Mucosa of descending colon (tissue), 3 donors: ENCODE measurements at places on chromosomes 5 and 9.

DNA sequence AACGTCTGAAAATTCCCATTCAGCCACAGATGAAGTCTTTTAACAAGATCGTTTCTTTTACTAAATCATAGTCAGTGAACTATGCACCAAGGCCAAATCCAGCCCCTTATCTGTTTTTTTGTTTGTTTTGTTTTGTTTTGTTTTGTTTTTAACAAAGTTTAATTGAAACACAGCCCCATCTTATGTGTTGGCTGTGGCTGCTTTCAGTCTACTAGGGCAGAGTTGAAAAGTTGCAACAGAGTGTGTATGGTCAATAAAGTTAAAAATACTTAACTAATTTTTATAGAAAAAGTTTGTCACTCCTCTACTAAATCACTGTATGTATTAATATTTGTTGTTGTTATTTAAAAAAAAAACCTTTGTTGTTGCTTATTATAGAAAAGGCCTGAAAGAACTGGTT lies 137.1 kb downstream of the CAAP1 start:
- DNase-seq = no peak

GRCh38 chr5:28499766-28500290 lies 1461.4 kb upstream of the CDH9 start:
- no peak for DNase-seq

GRCh38 chr5:53200306-53200705 lies 90.7 kb upstream of the MOCS2 start:
- no peak for DNase-seq

GRCh38 chr5:164234321-164234720 lies 728.9 kb downstream of the MAT2B start:
- DNase-seq = no peak

DNA sequence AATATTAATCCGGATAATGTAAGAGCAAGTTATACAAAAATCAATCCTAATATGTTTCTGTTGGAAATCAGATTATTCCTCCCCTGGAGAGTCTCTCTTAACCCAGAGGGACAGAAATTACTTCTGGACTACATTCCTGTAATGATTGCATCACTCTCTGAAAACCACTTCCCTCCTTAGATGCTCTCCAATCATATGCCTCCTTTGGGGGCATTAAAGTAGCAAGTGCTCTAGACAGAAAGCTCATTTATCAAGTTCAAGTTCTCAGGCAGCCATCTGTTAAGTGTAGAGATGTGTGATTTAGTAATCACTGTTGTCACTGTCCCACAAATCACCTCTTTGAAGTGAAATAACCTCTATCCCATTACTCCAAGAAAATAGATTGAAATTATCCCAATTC lies 247.1 kb downstream of the SLCO4C1 start:
- DNase-seq = no peak

- peak; percentile 14 for DNase-seq
Observed at GRCh38 chr9:16100537-16101091, 547.8 kb downstream of the CCDC171 start.

GRCh38 chr5:37552161-37552560 lies 173.0 kb downstream of the WDR70 start:
- no peak for DNase-seq

DNA sequence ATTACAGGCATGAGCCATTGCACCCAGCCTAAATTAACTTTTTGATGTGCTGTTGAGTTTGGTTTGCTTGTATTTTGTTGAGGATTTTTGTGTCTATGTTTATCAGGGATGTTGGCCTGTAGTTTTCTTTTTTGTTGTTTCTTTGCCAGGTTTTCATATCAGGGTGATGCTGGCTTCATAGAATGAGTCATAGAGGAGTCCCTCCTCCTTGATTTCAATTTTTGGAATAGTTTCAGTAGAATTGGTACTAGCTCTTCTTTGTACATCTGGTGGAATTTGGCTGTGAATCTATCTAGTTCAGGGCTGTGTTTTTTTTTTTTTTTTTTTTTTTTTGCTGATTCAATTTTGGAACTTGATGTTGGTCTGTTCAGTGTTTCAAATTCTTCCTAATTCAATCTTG lies 1164.3 kb upstream of the DMAC1 start:
- no peak for DNase-seq

GRCh38 chr9:33742519-33742918 lies 52.8 kb upstream of the PRSS3 start:
- no peak for DNase-seq

DNA sequence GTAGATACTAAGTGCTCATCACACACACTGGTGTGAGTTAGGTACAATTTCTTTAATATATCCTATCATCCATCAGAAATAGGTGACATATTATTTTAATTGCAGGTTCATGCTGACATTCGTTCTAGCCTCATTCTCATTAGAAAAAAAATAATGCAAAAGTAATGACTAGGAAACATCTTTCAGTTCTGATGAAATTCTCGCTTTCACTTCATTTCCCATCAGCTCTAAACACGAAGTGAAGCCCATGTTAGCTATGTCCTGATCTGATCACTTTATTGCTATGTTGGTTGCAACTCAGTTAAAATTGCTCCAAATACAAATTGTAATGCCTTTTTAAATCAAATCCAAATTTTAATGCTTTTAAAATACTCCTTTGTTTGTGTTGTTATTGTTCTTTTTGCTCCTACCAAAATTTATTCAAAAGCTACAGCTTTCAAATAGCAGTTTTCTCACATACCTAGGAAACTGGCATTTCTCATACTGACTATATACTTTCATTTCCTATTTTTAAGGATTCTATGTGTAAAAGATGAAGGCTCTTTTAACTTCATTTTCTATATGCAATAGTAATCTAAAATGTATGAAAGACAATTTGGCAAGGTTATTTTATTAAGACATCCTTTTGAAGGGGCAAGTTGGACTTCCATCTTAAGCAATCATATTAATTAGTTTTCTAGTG lies 1237.8 kb upstream of the ACO1 start:
- DNase-seq = no peak

GRCh38 chr5:160197341-160198144 lies 31.8 kb upstream of the FABP6 start:
- DNase-seq = no peak

- DNase-seq = no peak
Observed at GRCh38 chr9:135090081-135090480, 2.6 kb downstream of the OLFM1 start.

DNA sequence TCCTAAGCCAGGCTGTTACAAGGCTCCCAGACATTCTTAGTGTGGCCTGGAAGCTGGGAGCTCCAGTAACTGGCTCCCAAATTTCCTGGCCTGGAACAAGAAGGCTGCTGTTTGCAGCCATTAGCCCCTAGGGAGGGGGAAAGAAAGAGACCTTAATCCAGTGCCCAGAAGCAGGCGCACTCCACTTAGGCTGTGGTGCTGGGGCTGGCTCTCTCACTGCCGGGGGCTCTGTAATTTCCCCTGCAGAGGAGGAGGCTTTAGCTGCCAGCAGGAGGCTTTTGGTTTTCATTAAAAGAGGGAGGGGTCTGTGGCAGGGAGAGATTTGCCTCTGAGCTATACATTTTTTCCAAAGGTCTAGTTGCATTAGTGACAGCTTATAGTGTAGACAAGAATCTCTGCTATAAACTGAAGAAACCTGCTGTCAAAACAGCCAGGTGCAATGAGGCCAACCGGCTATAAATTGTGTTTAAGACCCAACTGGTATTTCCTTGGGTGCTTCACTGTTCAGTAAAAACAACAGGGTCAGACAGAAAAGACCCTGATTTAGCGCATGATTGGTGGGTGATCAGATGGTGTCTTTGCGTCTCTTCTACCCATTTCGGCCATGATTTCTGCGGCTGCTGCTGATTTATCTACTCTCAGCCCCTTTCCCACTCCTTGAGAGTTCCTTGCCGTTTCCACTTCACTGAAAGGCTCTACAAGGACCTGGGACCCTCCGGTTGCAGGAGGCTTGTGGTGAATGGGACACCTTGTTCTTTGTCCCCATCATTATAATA lies 254.6 kb downstream of the AOPEP start:
- DNase-seq = no peak

- no peak for DNase-seq
Observed at GRCh38 chr5:10511741-10512640, 51.9 kb upstream of the ANKRD33B start.

GRCh38 chr9:128251732-128252100 lies 24.1 kb downstream of the GOLGA2 start:
- DNase-seq = no peak
